ENCODE measurements at places on chromosomes 6 and 20. TPM values are rescaled to one million over a fixed set of nuclear protein-coding genes. Genes with fewer than 3 reads are reported as not detected.

Gene C6orf163
- total RNA-seq = 1.6 TPM

Gene ZNF292
- 5.7 TPM for total RNA-seq

Gene SLC17A2
- not detected for total RNA-seq

Gene BMP6
- total RNA-seq = 0.13 TPM

Gene GHRH
- not detected for total RNA-seq

Gene KCTD20
- total RNA-seq = 42.7 TPM

Gene HMGCLL1
- total RNA-seq = 0.33 TPM

Gene BFSP1
- total RNA-seq = 8.6 TPM

Gene SALL4
- total RNA-seq = 0.65 TPM

Gene GABRR2
- total RNA-seq = 0.13 TPM

Gene AVP
- not detected for total RNA-seq

Gene CST4
- not detected for total RNA-seq

Gene MYL9
- 170 TPM for total RNA-seq

Gene MAS1
- not detected for total RNA-seq

Gene SEL1L2
- total RNA-seq = not detected

Gene PROKR2
- total RNA-seq = not detected

Gene RPS6KA2
- 57.4 TPM for total RNA-seq

Gene GNRH2
- not detected for total RNA-seq

Gene HLA-E
- total RNA-seq = 66.3 TPM

Gene GPX5
- total RNA-seq = not detected

Gene CLIC5
- 0.49 TPM for total RNA-seq

Gene RNASET2
- 133 TPM for total RNA-seq

Gene ZSCAN23
- 7.4 TPM for total RNA-seq

Gene ADGRF5
- under 0.01 TPM for total RNA-seq

Gene PCNA
- total RNA-seq = 43.0 TPM

Gene RAD21L1
- total RNA-seq = not detected

Gene EDN1
- 30.0 TPM for total RNA-seq

Gene KIF6
- total RNA-seq = 1.3 TPM

Gene ADISSP
- total RNA-seq = 59.0 TPM

Gene KCNG1
- 34.1 TPM for total RNA-seq

Gene SLC18B1
- total RNA-seq = 3.4 TPM
